Right hindlimb (tissue), 1 donor: ENCODE measurements at places on chromosomes 3 and 15.

- no peak for DNase-seq
Measured at GRCh38 chr3:67349551-67350174, 304.7 kb downstream of the SUCLG2 start.

GRCh38 chr15:71440489-71441110, 325.3 kb downstream of the THSD4 start:
- no peak for DNase-seq

DNA sequence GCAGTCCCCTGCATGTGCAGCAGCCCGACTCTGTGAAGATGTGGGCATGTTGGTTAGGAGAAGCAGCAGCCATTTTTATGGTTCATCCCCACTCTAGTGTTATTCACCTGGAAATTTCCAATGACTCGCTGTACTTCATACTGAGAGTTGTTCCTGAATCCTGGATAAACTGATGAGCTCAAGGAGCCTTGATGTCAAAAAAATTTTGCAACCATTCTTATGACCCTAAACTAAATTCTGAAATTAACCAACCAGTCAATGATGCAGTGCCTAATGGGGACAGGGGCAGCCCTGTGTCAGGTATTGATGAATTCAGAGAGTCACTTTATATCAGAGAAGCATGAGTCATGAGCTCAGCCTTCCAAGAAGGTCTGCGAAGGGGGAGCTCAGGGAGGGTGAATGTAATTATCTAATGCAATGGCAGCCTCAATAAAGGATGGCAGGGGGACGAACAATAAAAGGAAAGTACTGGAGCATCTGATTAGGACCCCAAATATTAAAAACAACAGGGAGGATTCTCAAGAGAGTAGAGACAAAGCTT, 108.4 kb upstream of the VEPH1 start:
- no peak for DNase-seq

DNA sequence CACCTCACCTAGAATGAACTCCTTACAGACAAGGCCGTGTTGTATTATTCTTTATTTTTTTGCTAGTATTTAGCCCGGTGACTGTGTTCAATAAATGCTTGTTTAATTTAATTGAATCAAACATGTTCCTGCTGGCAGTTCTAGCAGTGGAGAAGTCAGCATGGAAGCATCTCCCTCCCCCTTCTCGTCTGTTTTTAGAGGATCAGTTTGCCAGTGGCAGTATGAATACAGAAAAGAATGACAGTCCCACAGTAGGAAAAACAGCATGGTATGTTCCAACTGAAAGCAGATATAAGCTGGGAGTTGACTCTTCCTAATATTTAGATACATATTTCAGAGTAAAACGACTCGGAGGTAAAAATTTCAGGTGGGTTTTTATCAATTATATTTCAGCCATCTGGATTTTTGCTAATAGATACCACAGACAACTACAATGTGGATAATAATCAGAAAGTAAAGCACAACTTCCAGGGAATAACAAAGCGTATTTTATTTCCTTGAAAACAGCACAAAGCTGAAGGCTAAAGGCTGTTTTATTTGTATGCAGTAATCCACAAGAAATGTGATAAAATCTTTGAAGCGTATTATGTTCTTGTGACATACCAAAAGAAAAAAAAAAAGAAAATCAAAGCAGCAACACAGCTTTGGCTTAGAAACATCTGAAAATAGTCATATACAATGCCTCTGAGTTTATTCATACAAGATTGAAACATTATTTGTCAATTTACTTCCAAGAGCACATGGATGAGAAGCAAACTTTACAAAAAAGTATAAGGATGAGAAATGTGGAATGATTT, 244.5 kb upstream of the KCNMB2 start:
- no peak for DNase-seq

DNA sequence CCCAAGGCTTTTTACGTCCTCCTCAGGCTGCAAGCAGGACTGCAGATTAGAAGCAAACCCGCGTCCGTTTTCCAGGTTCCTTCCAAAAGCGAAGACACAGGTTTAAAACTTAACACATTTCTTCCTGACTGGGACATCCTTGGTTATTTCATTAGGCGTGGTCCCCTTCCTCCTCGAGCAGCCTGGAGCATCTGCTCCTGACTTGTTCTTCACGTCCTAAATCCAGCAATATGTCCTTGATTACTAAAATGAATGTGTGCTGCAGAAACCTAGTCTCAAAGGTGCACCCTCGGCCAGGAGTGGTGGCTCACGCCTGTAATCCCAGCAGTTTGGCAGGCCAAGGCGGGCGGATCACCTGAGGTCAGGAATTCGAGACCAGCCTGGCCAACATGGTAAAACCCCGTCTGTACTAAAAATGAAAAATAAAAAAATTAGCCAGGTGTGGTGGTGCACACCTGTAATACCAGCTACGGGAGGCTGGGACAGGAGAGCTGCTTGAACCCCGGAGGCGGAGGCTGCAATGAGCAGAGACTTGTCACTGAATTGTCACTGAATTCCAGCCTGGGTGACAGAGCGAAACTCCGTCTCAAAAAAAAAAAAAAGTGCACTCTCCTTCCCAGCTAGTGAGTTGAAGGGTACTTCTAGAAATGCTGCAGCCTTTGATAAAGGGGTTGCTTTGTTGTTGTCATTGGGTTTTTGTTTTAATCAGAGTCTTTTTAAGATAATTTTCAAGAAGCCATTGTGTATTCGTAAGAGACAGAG, 842 bp upstream of the LRIG1 start:
- DNase-seq = no peak

GRCh38 chr15:80214910-80215309, 37.1 kb downstream of the CTXND1 start:
- DNase-seq = no peak

DNA sequence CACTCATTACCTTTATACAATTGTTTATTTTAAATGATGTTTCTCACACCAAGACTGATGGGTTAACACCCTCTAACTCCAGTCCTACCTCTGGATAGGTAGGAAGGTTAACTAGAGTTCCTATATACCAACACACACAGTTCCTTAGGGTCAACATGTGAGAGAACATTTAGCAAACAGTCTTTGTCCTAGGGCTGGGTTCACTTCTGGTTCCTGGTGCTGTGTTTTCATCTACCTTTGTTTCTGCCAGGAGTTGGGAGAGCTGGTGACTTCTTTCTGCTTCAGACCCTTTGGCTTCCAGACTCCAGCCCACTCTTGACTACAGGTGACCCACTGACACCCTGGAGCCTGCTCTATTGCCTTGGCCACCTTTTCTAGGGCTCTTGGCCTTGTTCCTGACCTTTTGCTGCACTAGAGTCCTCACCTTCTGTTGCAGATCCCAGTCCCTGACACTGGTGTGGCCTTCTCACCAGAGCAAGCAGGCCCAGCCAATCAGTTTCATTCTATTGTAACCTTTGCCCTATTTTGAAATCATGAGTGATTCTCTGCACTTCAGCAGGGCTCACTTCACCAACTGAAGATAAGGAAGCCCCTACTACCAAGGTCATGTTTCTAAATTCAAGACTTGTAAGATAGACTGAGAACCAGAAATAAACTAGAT, 50.0 kb upstream of the SECISBP2L start:
- DNase-seq = no peak

DNA sequence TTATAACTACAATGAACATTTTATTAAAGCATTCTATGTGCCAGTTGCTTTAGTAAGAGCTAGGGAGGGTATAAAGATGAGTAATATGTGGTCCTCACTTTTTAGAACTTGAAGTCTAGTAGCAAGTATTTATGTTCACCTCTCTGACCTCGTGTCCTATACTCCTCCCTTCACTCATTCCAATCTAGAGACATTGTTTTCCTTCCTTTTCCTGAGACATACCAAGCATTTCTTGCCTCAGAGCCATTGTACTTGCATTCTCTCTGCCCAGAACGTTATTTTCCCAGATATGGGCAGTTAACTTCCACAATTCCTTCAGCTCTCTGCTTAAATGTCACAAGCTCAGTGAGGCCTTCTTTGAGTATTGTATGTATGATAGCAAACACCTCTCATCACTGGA, 408.6 kb downstream of the PDCD6IP start:
- no peak for DNase-seq

DNA sequence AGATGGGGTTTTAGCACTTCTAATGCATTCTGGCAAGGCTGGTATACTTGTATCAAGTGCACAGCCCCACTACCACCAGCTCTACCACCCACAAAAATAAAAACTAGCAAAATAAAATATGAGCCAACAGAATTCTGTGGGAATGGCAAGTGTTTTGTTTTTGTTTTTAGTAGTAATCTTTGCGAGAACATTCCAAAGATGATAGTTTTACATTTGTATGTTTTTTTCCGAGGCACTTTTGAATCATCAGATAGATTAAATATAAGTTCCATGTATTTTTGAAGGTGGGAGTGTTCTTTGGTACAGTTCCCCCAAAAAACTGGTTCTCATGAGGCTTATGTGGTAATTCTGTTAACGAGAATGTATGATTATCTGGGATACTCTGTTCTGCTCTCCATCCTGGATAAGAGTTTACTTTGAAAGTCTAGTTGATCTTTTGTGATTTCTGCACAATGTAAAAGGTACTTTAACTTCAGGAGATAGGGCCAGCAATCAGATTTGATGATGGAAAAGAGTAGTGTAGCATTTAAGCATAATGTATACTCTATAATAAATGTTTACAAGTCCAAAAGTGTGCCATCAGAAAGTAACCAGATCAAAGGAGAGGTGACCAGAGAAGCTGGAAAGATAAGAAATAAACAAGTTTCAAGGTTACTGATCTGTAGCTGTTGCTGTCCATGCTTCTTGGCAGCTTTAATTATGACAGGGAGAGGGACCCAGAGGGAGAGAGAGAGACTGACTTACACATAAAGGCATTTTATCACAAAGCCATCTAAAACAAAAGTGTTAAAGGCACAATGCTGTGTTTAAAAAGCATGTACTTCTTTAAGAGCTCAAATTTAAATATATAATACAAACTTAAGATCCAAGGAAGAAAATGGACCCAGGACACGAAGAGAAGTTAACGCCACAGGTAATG, 130.9 kb downstream of the PGPEP1L start:
- DNase-seq = no peak

- no peak for DNase-seq
Measured at GRCh38 chr15:70387993-70388392, 290.3 kb upstream of the TLE3 start.

DNA sequence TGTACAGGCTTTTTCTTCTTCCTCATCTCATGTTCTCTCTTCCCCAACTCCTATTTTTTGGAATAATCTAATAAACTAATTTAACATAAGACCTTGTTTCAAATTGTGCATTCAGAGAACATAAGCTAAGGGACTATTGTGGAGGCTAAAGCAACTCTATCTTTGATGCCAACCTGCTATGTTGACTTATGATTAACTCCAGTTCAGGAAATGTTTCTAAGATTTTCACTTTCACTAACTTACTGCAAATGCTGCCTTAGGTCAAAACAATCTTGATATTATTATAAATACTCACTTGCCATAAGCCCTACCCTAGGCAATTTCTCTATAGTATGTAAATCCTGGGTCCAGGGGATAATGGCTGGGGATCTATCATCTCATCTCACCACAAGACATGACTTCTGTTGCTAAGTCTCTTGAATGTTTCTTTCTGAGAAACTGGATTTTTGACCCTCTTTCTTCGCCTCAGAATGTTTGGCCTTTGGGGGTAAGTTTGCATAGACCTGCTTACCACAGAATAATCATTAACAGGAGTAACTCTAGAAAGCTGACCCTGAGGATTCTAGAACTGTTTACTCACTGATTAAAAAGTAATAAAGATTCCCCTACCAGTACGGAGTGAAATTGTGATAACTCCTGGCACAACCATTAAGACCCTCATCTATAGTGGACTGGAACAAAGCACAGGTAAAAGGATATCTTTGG, 768.1 kb downstream of the GBE1 start:
- no peak for DNase-seq

GRCh38 chr3:113086560-113087461, 96.0 kb downstream of the GTPBP8 start:
- no peak for DNase-seq

- DNase-seq = no peak
Measured at GRCh38 chr3:154164387-154164786, 43.2 kb downstream of the ARHGEF26 start.

DNA sequence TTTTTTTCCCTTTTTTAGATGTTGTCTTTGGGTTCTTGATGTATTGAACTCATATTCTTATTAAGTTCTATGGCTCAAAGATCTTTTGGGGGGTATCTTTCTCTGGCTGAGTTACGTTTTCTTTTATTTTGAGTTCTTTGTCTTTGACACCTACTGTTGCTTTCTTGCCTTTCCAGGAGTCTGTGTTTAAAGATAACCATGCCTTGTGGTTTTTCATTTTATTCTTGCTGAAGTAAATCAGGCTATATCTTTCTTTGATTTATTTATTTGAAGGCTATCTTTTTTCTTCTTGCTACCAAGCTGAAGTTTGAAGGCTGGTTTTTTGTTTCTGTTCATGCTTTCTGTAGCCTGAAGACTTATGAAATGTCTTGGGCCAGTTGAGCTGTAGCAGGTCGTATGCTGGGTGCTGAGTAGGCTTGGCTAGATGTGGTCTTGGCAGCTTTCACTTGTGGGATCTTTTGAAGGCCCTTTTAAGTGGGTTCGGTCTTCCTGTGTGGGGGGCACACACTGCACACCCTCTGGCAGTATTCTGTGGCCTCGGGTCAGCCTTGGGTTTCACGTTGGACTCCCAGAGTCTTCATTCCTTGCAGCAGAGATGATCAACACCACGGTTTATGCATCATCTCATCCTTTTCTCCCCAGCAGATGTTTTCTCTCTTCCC, 17.5 kb downstream of the SLCO3A1 start:
- DNase-seq = no peak

DNA sequence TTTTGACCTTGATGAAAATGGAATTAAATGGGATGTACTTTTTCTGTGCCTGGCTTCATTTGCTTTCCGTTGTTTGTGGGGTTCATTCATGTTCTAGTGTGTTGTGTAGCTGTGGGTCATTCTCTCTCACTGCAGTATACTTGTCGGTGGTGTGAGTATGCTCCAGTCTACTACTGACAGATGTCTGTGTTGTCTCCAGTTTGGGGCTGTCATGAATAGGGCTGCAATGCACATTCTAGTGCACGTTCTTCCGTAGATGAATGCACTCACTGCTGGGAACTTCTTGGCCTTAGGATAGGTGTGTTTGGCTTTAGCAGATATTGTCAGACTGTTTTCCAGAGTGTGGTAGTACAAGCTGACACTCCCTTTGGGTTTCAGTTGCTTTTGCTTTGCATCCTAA, 1.7 kb upstream of the SLC6A20 start:
- no peak for DNase-seq

GRCh38 chr3:134597390-134597970, 53.3 kb downstream of the KY start:
- DNase-seq = no peak

DNA sequence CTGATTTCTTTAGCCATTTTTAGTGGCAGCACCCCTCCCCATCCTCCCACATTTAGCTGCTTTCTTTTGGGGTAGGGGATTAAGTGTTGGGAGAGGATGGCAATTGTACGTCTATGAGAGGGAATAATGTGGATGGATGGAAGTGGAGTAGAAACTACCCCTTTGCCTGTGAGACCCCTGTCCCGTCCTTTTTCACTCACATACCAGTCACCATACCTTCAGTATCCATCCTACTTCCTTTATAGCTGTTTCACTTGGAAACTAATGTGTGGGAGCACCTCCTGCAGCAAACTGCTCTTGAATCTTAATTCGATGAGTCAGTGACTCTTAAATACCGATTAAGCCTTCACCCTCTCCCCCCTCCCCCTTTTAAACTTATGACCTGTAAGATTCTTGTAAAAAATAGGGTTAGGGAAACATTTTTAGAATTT, 730 bp downstream of the SPRED1 start:
- peak; percentile 33 for DNase-seq
